Stimulated activated CD4-positive, alpha-beta T cell treated with anti-CD3 and anti-CD28 coated beads, Interleukin-1b, Interleukin-23, amount 100 ng/mL, for 24 hours (primary cell): ENCODE measurements at places on chromosomes 2 and 18.

GRCh38 chr2:105038383-105039061 is 653 bp downstream of the MRPS9 start:
- no peak for DNase-seq

DNA sequence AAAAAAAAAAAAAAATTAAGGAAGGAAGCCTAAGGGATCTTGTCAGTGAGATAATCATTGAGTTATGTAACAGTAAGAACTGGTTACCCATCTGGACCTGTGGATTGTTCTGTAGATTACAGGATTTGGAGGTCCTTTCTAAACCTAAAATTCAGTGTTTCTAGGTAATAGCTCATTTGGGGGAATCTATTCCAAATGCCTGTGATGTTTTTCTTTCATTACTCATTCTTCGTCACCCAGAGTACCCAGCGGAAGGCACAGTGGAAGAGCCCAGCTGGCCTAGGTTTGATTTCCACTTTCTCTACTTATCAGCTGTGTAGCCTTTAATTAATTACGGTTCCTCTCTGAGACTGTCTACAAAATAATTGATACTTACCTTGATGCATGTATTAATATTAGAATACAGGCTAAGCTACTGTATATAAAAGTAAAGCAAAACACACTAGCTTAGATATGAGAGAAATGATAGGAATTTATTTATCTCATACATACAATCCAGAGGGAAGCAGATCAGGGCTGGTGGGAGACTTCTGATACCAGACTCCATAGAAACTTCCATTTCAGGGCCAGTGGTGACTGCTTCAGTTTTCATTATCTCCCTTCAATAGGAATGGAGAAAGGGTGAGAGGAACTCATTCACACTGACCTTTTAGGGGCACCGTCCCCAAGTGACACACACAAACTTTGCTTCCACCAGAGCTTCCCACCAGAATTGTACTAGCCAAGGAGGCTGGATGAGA is 115.8 kb upstream of the NOSTRIN start:
- DNase-seq: no peak

DNA sequence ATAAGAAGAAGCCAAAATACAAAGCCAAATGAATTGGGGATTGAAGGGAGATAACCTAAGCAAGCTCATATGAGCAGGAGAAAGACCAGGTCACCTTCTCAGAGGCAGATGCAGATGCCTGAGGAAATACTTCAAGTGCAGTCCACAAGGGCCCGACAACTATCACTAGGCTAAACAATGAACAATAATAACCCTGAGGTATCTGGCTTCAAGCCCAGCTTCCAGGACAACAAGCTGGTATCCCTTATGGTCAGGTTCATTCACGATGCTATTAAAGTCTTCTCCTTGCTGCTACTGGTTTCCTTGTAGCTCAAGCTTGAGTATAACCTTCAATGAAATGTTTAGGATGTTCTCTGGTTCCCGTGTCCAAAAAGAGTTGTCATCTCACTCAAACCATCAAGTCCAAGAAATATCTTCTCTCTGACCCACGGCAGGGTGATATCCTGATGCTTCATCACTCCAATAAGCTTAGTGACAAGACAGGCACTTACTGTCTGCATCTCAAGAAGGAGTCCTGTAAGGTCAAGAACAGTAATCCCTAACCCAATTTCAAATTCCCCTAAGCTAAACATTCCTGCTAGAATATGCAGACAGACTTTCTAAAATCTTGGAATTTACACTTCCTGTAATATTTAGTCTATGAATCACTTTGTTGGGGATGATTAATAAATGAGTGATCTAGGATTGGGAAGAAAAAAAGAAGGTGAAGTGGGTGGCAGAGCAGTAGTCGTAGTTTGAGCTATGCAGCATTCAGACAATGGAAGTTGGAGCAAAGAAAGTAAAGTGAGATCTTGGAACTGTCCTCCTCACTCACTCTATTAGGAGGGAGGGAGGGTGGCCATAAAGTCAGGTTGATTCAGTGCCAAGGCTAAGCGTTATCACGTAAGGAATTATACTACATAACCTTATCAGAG is 33.1 kb downstream of the CHN1 start:
- no peak for DNase-seq

- DNase-seq: no peak
These were observed 1047.2 kb upstream of the PIK3C3 start for GRCh38 chr18:40907842-40908241.

GRCh38 chr2:176205126-176205525 is 16.7 kb downstream of the HOXD1 start:
- DNase-seq: no peak
